ENCODE measurements at places on chromosomes 3 and 15.

DNA sequence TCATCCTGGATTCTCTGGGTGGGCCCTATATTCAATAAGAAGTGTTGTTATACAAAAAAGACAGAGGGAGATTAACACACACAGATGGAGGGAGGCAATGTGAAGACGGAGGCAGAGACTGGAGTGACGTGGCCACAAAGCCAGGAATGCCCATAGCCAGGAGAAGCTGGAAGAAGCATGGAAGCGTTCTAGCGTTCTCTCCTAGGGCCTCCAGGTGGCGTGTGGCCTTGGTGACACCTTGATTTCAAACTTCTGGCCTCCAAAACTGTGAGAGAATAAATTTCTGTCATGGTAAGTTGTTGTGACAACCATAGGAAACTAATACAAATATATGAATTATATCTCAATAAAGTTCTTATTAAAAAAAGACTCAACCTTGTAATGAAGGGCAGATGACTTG is 21.3 kb downstream of the THBS1 start:
- no peak for DNase-seq

DNA sequence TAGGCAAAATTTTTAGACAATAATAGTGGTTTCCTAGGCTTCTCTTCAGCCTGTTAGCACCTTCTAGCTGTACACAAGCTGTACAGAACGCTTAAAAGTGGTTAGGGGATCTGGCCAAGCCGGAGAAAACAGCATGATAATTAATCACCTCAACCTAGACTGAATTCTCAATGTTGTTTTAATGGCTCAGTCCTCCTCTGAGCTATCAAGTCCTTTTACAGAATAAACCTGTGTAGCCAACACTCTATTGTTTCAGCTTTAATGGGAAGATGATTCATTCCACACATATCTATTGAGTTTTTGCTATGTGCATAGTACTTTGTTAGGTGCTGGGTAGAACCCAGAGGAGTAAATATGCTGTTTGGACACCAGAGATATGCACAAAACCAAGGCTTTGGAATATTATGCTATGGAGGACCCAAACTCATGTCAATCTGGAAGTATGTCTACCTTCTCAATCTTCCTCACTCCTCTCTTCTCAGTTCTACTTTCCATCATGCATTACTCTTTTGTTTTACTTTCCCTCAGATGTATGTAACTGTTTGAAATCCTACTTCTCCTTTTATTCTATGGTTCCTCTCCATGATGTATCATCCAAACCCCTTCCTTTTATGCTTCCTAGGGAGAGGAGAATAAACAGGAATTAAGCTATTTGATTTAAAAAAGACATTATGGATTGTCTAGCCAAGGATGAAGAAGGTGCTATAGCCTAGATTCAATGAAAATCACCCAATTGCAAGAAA is 27.6 kb upstream of the UBE2E2 start:
- DNase-seq, result no peak

DNA sequence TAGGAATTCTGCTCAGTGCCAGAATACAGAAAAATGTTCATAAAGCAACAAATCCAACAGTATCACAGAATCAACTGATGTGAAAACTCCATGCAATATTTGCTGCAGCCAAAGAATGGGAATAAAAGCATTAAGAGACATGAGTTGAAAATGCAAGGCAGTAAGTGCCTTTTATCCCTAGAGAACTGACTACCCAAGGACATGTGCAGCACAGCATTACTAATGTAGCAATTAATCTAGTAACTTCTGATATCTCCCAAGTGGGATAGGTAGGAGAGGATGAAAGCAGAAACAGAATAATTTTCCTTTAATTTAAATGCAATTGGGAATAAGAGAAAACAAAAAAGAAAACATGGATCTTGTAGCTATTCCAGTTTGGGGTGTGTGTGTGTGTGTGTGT is 497.5 kb upstream of the CBLB start:
- no peak for DNase-seq

DNA sequence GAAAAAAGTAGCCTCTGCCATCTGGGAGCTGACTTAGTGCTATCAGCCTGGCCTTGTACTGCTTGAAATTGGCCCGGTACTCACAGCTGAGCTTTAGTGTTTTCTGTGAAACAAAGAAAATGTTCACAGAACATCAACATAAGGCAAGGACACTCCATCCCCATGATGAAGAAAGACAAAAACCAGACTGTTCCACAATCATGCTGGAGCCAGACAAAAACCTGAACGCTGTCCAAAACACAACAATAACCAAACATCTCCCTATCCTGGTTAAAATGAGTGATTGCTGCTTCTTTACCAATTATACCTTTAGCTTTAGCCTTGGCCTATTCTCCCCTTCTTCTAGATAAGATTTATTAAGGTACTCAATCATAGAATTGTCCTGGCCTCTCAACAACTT is 153.9 kb downstream of the CPNE4 start:
- DNase-seq, result no peak

DNA sequence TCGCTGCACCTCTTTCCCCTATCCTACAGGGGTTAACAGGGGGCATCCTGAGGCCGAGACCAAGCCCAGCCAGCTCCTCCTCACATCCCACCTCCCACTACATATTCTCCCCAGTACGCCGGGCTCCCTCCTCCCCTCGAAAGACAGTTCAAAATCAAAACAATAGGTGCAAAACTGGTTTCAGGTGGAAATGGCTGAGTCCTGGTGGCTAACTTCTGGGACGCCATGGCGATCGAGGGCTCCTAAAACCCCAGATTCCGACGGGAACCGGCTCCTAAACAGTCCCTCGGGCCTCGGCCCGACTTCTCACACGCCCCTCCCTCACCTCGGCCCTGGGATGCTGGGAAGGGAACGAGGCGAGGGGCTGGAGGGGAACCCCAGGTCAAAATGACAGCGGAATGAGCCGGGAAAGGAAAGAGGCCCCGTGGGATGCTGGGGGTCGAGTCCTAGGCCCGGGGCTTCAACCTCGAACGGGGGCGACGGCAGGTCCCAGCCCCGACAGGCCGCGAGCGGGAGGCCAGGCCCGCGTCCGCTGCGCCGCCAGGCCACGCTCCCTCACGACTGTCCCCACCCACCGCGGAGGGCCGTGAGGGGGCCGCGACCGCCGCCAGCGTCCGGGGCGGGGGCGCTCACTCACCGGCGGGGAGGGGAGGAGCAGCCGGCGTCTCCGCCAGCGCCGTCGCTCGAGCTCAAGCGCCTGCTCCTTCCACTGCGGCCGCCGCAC is 492 bp downstream of the TMCC1 start:
- peak; percentile 75 for DNase-seq

GRCh38 chr15:58951388-58952007 is 18.0 kb upstream of the SLTM start:
- no peak for DNase-seq

GRCh38 chr15:59276225-59277178 is 69.9 kb downstream of the LDHAL6B start:
- DNase-seq, result no peak

DNA sequence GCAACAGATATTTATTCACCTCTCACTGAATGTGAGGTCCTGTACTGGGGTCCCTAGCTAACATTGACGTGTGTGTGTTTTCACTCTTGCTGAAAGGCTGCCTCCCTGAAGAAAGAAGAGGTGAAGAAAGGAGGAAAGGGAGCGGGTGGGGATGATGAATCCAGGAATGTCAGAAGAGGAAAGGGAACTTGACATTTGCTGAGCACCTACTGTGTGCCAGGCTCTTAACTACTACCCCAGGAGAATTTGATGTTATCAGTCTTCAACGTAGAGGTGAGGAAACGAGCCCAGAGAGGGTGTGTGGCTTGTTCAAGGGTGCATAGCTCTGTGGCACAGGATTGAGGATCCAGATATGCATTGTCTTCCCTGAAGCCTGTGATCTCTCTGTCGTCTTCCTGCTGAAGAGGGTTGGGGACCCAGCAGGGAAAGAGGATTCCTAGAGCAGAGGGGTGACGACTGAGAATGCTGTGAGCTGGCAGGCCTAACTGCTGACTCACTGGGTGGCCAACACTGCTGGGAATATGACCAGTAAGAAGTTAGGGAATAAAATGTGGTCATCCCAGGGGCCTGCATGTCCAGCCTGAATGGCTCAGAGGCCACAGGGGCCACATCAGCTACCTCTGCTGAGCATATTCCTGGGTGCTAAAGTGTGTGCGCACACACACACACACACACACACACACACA is 6.6 kb upstream of the ATP2B2 start:
- DNase-seq, result no peak
